ENCODE measurements at places on chromosomes 2 and 18.

- no peak for DNase-seq
These were observed 49.8 kb downstream of the PLEK start for GRCh38 chr2:68414876-68415275.

GRCh38 chr18:26376105-26376504 lies 149.9 kb downstream of the TAF4B start:
- DNase-seq: no peak

- no peak for DNase-seq
These were observed 351.0 kb downstream of the PIK3C3 start for GRCh38 chr18:42305869-42306593.

GRCh38 chr2:240347949-240348500 lies 87.4 kb upstream of the GPC1 start:
- DNase-seq: no peak

DNA sequence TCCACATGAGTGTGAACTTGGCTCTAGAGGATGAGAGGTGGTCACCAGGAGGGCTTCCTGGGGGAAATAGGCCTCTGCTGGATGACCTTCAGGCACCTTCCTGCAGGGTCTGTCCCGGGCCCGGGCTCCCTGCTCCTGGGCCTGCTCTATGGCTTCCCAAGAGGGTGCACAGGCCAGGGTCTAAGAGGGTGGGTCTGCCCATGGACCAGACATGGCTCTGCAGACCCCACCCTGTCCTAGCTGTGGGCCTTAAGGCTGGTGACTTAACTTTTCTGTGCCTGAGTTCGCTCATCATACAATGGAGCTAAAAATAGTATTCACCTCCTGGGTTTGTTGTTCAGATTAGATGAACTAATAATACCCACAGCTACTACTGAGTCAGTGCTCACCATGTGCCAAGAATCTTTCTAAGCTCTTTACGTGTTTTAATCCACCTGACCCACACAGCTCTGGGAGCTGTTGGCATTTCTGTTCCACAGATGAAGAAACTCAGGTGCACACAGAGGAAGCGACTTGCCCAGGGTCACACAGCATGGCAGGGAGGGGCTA lies 14.4 kb downstream of the INHBB start:
- DNase-seq: no peak

DNA sequence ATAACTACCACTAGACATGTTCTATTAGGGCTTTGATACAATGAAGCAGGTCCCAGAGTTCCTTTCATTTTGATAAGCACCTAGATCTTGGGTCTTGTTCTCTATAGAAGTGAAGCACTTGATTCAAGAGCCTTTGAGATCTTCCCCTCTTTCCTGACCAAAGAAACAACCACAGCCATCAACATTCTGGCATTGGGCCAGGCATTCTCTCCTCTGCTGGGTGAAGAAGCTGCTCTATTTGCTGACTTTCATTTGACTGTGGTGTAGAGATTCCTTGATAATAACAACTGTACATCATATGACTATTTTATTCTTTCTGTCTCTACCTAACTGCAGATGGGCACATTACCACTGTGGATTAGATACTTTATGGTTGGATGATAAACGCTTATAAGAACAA lies 96.6 kb upstream of the LYPD1 start:
- no peak for DNase-seq

DNA sequence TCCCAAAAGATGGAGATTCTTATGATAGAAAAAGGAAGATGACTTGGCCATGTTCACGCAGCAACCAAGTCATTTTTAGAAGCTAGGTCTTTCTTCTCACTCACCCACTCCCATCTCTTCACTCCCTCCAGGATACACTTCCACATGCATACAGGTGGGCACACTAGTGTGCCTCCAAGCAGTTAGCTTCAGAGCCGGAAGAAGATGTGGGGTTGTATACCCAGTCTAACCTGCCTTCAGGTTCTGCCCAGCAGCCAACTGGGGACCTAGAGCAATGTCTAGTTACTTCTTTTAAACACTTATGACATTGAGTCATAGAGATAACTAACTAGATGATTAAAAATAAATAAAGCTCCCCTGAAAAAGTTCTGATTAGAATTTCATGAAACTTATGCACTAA lies 21.8 kb upstream of the TANK start:
- no peak for DNase-seq
